ENCODE measurements at places on chromosomes 12 and 14.

DNA sequence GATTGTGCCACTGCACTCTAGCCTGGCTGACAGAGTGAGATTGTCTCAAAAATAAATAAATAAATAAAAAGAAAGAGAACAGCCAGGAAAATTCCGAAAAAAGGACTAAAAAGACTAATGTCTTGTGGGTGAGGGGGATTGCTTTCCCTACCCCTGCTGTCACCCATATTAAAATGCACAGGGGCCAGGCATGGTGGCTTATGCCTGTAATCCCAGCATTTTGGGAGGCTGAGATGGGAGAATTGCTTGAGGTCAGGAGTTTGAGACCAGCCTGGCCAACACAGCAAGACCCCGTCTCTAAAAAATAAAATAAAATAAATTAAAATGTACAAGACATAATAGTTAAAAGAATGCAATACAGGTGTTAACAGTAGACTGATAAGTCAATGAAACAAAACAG, 6.1 kb downstream of the DHRS1 start:
- no peak for DNase-seq

GRCh38 chr14:46661728-46662127, 10.1 kb upstream of the RPL10L start:
- DNase-seq = no peak

DNA sequence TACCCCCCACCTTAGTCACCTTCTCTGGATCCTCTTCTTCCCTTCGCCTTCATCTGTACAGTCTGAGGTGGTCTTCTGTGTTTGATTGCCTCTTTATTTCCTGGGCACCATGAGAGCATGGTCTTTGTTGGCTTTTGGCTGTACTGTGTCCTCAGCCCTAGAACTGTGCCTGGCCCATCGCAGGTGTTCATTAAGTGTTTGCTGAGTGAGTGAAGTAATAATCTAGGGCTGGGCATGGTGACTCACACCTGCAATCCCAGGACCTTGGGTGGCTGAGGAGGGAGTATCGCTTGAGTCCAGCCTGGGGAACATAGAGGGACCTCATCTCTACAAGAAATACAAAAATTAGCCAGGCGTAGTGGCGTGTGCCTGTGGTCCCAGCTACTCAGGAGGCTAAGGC, 13.9 kb downstream of the ALDH2 start:
- DNase-seq = no peak

GRCh38 chr12:40137252-40137651, 31.4 kb upstream of the SLC2A13 start:
- DNase-seq = no peak

DNA sequence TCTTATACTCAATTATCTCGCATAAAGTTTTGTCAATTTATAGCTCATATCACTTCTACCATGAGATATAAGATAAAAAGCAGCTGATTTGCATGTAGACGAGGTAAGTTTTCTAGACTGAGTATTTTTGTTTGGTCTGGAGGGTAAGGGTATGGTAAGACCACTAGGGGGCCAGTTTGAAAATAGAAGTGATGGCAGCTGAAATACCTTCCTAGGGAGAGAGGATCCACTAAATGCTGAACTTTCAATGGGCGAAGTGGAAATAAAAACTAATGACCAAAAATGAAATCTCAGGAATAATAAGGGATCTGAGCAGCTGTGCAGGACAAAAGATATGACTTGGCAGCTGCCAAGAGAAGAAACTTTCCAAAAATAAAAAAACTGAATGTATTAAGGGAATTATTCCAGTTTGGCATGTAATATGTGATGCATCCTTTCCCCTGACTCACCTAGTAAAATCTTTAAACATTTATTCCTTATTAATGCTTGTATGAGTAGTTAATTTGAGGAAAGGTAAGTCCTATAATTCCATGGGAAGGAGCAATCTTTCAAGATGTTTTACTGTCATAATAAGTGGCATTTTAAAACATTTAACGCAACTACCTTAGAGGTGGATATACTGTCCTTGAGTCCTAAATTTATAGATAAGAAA, 754.5 kb downstream of the C12orf50 start:
- DNase-seq = no peak

- no peak for DNase-seq
Observed at GRCh38 chr12:57118711-57119271, 7.6 kb upstream of the STAT6 start.

DNA sequence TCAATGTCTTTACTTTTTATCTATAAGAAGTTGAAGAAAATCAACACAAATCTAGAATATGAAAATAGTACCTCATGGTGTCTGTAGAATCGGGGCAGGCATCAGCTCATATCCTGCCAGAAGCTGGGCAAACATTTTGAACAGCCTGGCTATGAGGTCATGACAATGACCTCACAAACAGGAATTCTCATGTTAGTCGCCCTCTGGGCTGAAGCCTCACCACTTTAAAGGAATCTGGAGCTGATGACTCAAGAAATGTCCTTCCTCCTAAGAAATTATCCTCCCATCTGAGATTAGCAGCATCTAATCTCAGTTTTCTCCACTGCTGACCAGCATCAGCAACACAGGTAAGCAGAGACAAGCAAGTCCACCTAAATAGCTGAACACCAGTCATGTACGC, 27.1 kb downstream of the CLIP1 start:
- DNase-seq = no peak

DNA sequence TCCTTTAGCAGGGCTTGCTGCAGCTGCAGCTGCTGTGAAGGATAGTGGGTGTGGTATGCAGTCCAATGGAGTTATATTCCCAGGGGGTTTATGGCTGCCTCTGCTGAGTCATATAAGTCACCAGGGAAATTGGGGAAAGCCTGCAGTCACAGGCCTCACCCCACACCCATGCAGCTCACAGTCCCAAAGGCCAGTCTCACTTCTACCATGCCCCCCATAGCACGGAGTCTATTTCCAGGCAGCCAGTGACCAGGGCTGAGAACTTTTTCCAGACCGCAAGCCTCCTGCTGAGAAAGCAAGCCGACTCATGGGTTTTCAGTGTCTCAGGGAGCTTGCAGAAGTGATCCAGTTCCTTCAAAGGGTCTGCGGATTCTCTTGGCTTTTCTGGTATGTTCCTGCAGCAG, 322.4 kb upstream of the CLEC14A start:
- no peak for DNase-seq

GRCh38 chr14:39158222-39158858, 11.8 kb downstream of the TRAPPC6B start:
- no peak for DNase-seq

DNA sequence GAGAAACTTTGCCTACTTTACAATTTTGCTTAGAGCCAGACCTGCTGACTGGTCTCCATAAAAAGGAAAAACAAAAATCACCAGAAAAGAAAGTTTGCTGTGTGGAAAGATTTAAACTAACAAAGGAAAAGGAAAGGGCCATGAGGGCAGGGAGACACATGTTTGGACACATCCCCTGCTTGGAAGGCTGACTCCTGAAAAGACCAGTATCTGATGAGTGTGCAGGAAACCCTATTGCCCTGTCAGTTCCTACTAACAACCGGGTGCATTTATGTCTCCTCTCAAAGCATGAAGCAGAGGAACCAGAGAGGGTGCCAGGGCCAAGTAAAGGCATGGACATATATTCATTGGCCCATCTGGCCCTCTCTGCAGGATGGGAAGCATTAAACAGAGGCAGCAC, 7.0 kb upstream of the STAB2 start:
- no peak for DNase-seq

DNA sequence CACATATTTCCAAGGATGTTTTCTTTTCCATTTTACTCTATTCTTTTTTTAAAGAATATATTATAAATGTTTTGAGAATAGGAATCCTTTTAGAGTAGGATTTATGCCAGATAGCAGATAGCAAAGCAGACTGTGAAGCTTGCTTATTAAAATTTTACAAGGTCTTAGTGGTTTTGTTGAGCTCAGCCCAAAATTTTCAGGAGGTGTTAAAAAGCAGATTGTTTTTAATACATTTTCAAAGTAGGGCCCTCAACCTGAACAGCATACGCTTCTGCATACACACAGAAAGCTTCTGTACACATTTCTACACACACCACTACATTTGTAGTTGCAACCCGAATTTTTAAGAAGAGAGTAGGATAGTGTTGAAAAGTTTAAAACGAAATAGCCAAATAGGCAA, 151.0 kb downstream of the EPS8 start:
- DNase-seq = no peak

DNA sequence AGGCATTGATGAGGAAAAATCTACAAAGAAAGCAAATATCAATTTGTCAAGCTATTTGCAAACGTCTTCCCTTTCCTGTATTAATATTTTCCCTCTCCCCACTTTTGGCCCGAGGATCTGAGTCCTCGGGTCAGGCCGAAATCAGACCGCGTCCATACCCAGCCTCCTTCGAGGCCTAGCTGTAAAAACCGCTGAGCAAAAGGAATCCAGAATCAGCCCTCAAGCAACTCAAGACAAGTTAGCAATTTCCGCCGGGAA, 353 bp upstream of the MAPK1IP1L start:
- no peak for DNase-seq

GRCh38 chr14:100246809-100247428, 8.0 kb downstream of the YY1 start:
- no peak for DNase-seq

- no peak for DNase-seq
Observed at GRCh38 chr14:85088192-85088591, 441.8 kb upstream of the FLRT2 start.

DNA sequence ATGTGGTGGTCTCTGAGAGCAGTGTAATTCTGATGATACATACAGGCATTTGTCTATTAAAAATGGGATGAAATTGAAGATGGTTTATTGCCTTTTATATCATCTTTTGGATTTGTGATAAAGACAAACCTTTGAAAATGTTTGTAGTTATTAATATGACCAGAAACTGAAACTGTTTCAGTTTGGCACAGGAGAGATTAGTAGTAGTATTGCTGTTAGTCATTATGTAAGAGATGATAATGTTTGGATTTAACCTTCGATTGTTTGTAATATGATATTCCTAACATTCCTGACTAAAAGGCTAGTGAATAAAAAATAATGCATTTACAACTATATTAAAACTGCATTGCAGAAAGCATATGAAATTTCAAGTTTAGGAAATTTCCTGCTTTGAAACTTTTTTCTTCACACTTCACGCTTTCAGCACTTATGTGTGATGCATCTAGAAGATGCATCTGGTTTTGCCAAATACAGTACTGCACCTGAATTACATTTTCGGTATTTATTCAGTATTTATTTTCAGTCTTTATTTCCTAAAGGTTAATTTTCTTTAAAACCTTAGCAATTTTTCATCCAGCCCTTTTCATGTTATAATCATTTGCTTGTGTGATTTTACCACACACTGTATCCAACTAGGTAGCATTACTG, 25.5 kb downstream of the ADIPOR2 start:
- DNase-seq = no peak

DNA sequence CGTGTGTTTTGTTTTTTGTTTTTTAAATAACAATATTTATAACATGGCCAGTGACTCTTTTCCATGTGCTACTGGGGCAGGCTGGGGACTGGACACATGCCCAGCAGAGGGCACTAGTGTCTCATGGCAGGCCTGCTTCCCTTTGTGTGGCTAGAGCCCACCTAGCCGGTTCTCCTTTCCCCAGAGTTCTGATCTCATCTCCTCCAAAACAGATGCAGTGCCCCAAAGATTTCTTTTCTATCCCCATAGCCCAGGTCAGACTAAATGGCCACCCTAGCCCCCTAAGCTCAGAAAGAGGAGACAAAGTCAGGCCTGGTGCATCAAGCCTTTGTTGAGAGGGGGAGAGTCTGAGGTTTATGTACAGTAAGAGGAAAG, 21.2 kb downstream of the PRPF40B start:
- peak; percentile 68 for DNase-seq

GRCh38 chr14:87944987-87945604, 47.9 kb downstream of the GALC start:
- no peak for DNase-seq

GRCh38 chr14:105311838-105312237, 2.7 kb upstream of the PACS2 start:
- no peak for DNase-seq
